ENCODE measurements at places on chromosomes 16 and 17. TPM values are rescaled to one million over a fixed set of nuclear protein-coding genes. Genes with fewer than 3 reads are reported as not detected.

The TOX3 gene
- total RNA-seq = not detected

- no peak for DNase-seq
These were observed 114.9 kb upstream of the TOM1L1 start for GRCh38 chr17:54785643-54786268.

The DNAAF8 gene
- 0.42 TPM for total RNA-seq

The CSH1 gene
- not detected for total RNA-seq

Measured in pulmonary artery endothelial cell (primary cell).